ENCODE measurements at places on chromosomes 7 and 10. TPM values are rescaled to one million over a fixed set of nuclear protein-coding genes. Genes with fewer than 3 reads are reported as not detected.

The CALML3 gene
- total RNA-seq, result not detected

The AGBL3 gene
- total RNA-seq, result 2.6 TPM

The SLC26A5 gene
- not detected for total RNA-seq

The MSS51 gene
- 0.43 TPM for total RNA-seq

The FOXI2 gene
- total RNA-seq, result not detected

All from NCI-H460 (cell line).